ENCODE measurements at places on chromosomes 7 and 10.

GRCh38 chr7:135759532-135759931, 10.9 kb upstream of the FAM180A start:
- no peak for DNase-seq

GRCh38 chr10:12801214-12802087, 200.1 kb downstream of the CCDC3 start:
- DNase-seq = no peak

DNA sequence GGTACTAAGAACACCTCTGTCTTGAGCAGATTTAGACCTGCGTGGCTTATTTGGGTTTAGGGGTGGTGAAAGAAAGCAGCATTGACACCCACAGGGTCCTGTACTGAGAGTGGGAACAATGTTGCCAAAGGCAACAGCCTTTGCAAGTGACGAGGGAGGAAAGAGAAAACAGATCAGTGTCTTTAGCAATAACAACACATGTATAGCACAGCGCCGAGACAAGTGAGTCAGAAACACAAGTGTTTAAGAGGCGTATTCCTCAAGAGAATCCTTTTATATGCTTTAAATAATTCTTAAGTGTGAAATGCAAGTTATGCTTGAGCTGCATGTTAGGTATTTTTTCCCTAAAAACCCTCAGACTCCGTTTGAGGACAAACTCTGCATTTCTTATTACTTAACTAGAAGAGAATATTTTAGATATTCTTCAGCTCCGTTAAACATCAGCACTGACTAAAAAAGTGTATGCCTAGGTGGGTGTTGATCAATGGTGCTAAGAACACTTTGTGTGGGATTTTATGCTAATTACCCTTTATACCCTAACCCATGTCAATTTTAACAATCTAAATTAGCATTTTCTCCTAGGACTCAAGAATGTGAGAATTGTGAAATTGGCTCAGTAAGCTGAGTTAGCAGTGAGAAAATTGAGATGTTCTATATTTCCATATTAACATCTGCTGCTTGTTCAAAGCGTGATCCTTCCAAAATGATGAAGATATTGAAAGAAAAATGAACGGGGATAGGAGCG, 1095.4 kb upstream of the CELF2 start:
- no peak for DNase-seq

- DNase-seq = no peak
Observed at GRCh38 chr7:151926336-151926712, 29.9 kb upstream of the GALNTL5 start.

DNA sequence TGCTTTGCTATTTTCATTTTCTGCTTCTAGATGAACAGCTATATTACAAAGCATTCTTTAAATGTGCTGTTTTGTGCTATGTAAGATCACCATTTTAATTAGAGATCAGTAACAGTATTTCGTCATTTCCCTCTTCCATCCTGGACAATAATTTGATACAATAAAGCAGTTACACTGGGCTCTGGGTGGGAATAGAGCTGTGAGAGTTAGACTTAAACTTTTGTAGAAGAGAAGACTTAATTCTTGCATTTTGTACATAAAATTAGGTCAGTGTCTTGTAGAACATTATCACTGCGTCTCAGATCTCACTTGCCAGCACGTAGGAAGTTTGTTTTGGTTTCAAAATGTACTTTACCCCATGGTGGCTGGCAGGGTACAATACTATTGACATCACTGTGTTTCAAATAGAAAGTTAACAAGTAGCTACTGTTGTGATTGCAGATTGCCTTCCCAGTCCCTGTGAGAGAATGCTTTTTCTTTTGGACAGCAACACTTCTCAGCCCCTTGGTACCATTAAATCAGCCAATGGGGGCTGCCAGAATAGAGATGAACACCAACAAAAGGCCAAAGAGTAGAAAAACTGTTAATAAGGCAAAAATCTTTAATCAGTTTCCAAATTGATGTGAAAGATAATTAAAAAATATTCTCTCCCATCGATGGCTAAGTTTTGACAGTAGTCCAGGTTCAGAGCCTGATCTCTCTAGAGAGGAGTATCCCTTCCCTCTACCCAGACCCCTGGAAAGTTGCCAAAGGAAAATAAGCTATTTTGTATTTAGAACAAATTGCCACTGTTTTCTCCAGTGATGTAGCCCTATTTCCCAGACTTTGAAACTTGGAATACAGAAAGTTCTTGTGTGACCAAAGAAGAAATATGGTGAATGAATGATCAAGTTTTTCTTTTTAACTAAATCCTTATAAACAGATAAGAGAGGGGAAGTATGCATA, 35.1 kb downstream of the SMNDC1 start:
- no peak for DNase-seq

DNA sequence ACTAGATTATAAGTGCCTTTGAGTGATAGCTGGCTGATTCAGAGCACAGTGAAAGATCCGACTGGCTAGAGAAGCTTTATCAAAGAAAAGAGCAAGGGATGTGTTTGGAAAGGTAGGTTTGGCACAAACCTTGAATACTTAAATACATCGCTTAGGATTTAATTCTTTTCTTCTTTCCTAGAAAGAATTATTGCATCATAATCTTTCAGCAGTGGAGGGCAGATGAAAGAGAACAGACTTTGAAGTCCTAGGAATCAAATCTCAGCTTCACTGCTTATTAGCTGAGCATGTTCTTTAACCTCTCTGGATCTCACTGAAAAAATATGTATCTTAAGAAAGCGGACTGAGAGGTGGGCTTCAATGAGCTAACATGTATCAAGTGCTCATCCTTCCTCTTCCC, 122.8 kb downstream of the ZNF365 start:
- DNase-seq = no peak

GRCh38 chr10:93384006-93384405, 98.1 kb downstream of the MYOF start:
- DNase-seq = no peak

- no peak for DNase-seq
Observed at GRCh38 chr7:26554952-26555351, 263.3 kb downstream of the SNX10 start.

GRCh38 chr7:143426479-143427142, 16.6 kb upstream of the TAS2R60 start:
- DNase-seq = no peak

- DNase-seq = no peak
Observed at GRCh38 chr7:77563275-77563674, 26.2 kb downstream of the PTPN12 start.

GRCh38 chr10:114767101-114767985, 54.2 kb upstream of the FHIP2A start:
- no peak for DNase-seq

- peak; percentile 70 for DNase-seq
Observed at GRCh38 chr7:5677538-5678294, 103.7 kb downstream of the RNF216 start.

DNA sequence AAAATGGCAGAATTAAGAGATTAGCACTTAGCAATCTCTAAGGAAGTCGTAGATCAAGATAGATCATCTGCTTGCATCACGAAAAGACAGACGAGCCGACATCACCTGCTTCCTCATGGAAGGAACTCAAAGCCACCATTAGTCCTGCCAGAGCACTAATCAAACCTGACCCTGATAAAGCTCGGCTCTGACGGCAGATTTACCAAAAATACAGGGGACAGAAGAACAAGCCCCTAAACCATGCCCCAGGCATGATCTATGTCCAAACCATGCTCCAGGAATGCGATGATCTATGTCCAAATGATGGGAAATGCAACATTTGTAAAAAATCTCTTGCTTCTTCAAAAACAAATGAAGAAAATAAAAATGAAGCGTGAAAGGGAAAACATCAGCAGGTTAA, 182.8 kb downstream of the TCERG1L start:
- DNase-seq = no peak

- DNase-seq = no peak
Observed at GRCh38 chr10:100330079-100330478, at the start of gene PKD2L1. Gene PKD2L1, minus strand, starts transcription at chr10:100330228. Its CDS starts 125 bp downstream, at chr10:100330103.

DNA sequence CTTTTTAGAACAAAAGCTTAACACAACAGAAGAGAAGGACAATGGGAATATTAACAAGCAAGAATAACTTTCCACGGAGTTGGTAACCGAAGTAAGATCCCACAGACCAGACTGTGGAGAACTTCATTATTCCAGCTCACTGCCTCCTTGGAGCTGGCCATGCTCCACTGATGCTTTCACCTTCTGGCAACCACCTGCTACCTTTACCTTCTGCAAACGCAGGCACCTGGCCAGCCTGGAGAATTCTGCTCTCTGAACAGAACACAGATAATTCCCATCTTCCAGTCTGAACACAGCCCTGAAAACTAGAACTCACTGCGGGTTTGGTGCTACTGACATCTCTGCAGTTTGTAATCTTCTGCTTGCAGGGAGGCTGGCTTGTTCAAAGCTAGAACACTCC, 66.5 kb downstream of the JAZF1 start:
- no peak for DNase-seq

DNA sequence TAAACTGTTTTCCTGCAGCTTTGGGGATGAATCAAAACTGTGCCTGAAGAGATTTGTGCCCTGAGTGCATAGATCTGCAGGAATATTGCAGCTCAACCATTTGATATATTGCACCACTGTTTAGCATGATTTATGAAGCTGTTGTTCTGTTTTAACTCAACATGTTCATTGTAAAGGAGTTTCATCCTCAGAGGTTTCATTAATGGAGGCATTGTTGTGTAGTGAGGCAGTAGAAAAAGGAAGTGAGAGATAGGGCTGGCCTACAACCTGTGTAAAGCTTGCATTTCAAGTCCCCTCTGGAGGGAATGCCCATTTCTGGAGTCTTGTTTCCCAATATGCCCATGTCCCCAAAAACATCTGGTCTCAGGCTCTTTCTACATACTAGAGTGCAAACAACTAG, 67.5 kb downstream of the DNAJC12 start:
- no peak for DNase-seq

DNA sequence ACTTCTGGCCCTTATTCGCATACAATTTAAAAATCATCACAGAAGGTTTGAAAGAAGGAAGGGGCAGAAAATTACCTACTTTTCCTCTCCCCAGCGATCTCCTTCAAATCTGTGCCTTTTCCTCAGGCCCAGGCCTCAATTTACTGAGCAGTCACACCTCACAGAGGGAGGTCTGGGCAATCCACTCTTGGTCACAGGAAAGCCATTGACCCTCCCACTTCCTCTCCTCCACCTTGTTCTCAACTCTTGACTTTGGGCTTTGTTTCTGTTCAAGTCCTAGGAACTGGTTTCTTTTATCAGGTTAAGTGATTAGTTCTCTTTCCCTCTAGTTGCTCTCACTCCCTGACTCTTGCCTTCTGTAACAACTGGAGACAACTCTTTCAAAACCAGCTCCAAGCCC, 37.0 kb upstream of the ATRNL1 start:
- DNase-seq = no peak

DNA sequence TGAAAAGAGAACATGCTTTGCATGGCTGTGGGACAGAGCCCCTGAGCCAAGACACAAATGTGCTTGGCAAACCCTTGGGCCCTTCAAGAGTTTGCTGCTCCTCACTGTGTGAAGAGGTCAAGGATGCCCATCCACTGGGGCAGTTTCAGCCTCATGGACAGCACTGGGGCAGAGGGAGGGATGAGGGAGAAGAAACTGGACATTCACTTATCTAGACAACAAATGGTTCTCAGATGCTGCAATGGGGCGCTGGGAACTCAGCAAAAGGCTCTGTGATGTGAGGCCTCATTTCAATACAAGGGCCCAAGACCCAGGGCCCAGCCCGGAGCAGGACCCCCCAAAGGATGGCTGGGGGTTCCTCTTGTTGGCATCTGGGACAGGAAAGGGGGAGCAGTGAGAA, 49.1 kb downstream of the EBF3 start:
- peak; percentile 5 for DNase-seq

- no peak for DNase-seq
Observed at GRCh38 chr7:93055543-93056107, 62.2 kb downstream of the SAMD9 start.

DNA sequence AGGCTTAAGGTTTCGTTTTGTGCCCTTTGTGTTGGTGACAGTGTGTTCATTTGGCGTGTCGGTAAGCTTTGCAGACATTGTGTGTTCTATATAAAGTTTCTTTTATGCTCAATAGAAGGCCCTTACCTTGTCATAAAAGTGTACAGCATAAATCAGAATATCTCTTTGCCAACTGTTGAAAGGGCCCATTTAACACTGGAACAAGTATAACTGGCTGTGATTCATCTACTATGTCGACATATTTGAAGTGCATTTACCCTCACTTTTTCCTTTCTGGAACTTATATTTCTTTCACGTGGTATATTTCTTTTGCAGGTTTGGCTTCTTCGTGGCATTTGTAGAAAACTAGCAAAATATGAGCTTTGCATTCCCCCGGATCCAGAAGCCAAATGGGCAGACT, 32.7 kb downstream of the EEPD1 start:
- no peak for DNase-seq

- DNase-seq = no peak
Observed at GRCh38 chr10:60032723-60033122, 126.4 kb upstream of the CCDC6 start.

DNA sequence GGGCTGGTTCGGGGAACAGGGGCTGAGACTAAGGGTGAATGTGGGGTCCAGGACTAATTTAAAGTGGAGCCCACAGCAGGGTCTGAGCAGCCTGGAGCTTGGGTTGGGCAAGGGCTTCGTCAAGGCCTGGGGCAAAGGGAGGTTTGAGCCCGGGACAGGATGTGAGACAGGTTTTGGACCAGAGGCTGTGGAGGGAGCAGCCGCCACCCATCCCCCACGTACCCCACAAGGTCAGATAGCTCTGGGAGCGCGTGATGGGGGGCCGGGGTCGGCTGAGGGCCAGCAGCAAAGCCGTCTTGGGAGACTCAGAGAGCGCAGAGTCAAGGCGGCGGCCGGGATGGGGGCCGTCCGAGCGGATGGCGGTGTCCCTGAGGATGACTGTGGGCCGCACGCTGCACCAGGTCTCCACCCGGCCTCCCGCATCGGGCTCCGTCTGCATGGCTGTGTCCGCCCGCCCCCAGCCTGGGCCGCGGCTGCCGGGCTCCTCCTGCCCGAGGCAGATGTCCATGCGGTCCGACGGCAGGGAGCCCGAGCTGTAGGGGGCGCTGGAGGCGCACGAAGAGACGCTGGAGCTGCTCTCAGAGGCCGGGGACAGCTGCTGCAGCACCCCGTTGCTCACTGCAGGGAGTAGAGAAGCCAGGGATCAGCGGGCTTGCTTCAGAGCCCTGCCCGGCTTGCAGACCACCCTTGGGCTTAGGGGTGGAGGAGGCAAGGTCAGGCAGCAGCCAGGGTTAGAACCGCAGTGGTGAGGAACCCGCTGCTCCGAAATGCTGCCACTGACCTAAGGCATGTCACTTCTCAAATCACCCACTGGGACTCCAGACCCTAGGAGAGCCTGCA, 12.1 kb downstream of the PDZD7 start:
- peak; percentile 90 for DNase-seq

All from dorsolateral prefrontal cortex (tissue), 122 donors.